ENCODE measurements at places on chromosomes 2 and 18.

GRCh38 chr2:220420820-220421219 is 793.4 kb downstream of the SLC4A3 start:
- no peak for DNase-seq

DNA sequence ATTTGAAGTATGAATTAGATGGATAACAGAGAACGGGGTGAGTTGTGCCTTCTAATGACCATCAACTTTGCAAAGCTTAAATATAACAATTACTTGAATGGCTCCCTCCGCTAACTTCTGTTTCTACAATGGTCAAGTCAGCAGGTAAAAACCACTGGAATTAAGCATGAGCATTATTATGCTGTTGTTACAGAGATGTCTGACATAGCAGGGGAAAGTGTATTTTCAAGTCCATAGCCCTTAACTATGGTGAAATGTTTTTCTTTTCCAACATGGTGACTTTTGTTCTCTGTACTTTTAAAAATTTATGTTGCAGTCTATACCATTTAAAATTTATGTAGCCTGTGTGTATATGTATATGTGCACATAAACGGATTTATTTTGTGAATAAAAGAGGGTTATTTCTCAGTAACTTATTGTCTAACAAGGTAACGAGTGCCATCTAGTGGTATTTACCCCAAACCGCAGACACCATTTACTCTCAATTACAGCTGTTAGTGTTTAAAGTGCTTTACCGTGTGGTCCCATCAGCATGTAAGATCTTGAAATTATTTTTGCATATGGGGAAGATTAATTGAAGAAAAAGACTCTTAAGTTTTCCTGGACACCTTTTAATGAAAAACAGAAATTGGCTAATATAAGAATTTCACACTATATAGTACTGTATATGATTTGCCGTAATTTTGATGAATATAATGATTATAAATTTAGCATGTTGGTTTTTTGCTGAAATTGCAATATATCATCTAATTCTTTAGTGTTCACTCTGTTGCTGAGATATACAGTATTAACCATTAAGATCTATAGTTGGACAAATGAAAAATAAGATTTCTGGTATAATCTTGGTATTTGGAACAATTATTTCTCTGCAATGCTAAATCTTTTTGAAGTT is 78.2 kb downstream of the UBE2E3 start:
- no peak for DNase-seq

- DNase-seq = no peak
Measured at GRCh38 chr2:240164586-240164985, 24.1 kb upstream of the OTOS start.

GRCh38 chr2:171482877-171483276 is 39.4 kb upstream of the CYBRD1 start:
- DNase-seq = no peak
